ENCODE measurements at places on chromosomes 2 and 18.

GRCh38 chr2:104420420-104420819 is 433.5 kb upstream of the POU3F3 start:
- no peak for DNase-seq

DNA sequence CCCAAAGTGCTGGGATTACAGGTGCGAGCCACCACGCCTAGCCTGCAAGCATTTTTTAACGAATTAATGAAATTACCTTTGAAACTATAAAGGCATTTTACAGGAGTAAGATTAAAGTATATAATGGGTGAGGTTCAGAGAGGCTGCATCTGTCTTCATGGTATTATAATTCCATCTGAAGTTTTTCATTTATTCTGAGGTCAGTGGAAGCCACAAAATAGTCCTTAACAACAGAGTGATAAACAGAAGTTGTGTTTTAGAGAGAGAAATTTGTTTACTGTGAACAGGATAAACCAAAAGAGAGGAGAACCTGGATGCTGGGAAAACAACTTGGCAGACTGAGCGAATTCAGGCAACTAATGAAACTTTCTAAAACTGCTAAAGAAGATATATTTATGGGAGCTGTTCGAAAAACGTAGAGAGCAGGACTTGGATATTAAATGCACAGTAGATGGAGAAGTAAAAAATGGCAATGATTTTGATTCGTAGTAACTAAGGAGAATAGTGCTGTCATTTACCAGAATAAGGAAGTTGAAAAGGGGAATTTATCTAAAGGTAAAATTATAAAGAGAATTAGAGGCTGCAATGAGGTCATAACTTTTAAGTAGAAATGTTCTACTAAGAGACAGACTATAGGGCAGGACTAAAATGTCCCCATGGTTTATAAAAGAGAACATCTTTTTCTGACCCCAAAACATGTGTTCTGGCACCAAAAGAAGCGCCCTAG is 37.9 kb upstream of the ITGA4 start:
- no peak for DNase-seq

- DNase-seq, result no peak
Measured at GRCh38 chr2:98975611-98976010, 39.6 kb upstream of the CRACDL start.

DNA sequence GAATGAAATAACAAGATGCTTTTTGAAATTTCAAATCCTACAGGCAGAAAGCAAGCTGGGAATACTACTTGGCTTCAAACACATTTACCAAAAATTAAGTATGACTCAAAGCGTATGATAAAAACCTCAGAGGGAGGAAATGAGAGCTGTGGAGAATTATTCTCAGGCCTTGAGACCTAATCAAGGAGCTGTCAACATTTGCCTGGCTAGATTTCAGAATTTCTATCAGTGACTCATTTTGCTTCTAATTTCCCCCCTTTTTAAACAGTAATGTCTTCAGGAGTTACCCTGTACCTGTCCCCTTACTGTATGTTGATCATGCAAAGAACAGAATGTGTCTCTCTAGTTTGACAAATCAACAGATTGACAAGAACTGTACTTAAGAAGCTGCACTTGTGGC is 1324.5 kb upstream of the DDX18 start:
- no peak for DNase-seq

GRCh38 chr18:8279781-8280330 is 329.4 kb upstream of the RAB12 start:
- DNase-seq, result no peak

DNA sequence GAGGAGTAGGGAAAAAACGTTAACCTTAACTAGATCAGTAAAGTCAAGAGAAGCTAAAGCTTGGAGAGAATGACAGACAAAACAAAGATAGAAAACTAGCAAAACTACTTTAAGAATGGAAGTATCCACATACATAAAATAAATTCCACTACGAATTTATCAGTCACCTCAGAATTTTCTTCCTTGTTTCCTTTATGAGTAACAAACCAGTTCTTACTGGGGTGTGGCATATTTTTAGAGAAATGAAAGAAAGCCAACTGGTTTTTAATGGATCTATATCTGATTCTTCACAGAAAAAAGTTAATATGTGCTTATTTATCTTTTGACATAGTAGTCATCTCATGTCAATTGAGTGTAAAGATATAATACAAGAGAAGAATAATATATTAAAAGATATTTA is 2033.7 kb upstream of the CELF4 start:
- no peak for DNase-seq
